Stimulated activated CD4-positive, alpha-beta T cell treated with anti-CD3 and anti-CD28 coated beads, Interleukin-15, amount 100 ng/mL, for 48 hours (primary cell): ENCODE measurements at places on chromosomes 5 and 9.

- no peak for DNase-seq
Observed at GRCh38 chr5:99771296-99771695, 763.9 kb upstream of the FAM174A start.

DNA sequence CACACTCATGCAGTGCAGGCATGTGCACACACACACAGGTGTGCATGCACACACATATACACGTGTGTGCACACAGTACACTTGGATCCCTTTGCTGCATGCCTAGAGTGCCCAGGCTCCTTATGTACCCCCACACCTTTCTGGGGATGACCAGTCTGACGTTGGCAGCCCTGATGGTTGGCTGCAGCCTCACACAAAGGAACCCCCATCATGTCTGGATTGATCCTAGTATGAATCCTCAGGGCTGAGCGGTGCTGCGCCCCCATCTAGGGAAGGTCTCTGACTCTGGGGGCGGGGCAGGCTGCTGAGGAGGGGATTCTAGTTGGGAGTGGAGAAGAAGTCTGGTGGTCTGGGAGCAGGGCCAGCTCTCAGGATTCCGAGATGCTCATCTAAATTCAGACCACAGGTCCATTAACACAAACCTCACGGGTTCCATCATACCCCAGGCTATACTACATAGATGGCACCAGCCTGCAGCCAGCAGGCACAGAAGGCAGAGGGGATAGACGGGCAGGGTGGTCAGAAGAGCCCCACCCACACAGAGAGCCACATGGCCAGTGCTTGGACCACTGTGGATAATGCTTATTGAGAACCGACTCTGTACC lies 50.5 kb upstream of the OLFM1 start:
- DNase-seq: no peak

DNA sequence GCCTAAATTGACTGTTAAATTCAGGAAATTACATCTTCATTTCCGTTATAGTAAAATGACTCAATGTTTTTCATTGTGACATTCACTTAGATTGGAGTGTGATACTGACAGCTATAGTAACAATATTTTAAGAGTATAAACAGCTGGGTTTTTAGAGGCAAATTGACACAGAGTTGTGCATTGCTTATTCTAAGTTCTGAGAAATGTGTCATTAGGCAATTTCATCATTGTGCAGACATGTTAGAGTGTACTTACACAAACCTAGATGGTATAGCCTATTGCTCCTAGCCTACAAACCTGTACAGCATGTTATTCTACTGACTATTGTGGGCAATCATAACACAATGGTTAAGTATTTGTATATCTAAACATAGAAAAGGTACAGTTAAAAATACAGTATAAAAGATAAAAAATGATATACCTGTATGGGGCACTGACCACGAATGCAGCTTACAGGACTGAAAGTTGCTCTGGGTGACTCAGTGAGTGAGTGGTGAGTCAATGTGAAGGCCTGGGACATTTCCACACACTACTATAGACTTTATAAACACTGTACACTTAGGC lies 132.7 kb downstream of the PDE4D start:
- DNase-seq: peak; percentile 28

DNA sequence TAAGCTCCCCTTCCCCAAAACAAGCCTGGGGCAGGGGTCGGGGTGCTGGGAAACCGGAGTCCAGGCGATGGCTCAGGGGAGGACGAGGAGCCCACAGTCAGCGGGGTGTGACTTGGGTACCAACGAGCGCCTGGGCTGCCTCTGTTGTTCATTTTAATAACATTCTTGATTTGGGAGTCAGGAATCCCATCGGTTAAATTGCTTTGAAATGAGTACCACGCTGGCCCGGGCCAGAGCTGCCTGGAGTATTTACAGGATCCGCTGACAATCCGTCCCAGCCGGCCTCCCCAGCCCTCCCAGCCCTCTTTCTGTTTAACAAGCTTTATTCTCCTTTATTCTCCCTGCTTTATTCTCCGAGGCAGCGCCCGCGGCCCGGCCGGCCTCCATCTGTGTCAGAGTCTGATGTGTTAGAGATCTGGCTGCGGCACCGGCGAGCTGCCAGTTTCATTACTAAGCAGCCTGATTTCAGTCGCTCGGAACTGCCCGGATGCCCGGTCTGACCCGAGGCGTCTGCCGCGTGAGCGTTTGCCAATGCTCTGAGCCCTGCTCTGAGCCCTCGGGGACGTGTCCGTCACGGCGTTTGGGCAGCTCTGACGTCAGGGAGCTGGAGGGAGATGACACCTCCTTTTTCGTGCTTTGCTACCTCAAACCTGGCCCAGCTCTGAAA lies 16.5 kb upstream of the QRFP start:
- no peak for DNase-seq

DNA sequence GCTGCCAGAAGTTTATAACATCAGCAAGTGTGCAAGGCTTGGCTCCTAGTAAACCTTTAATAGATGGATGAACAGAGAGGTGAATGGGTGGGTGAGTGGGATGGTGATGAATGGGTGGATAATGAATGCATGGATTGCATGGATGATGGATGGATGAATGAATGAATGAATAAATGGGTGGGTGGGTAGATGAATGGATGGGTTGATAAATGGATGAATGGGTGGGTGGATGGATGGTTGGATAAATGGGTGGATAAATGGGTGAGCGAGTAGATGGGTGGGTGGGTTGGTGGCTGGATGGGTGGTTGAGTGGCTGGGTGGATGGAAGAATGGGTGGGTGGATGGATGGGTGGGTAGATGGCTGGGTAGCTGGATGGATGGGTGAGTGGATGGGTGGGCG lies 28.5 kb upstream of the CEP72 start:
- no peak for DNase-seq

- DNase-seq: no peak
Observed at GRCh38 chr5:89090037-89090436, 207.1 kb upstream of the MEF2C start.

GRCh38 chr5:140362875-140363630 lies 3.1 kb downstream of the SLC4A9 start:
- DNase-seq: peak; percentile 80

GRCh38 chr9:31983895-31984294 lies 400.5 kb upstream of the ACO1 start:
- DNase-seq: no peak

DNA sequence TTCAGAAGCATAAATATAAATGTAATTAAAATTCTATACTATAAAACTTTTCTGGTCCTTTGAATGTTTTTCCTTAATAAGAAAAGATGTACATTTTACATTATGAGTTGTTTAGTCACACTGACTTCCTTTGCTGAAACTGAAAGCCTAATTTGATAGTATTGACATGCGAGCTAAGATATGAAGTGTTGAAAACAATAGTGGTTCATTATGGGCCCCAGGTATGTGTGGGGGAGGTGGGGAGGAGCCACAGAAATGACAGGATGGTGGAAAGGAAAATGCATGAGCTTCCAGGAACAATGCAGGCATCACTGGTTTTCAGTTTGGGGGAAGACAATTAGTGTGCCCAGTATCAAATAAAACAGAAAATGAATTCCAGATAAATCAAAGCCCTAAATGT lies 35.4 kb upstream of the RLN1 start:
- DNase-seq: no peak

- no peak for DNase-seq
Observed at GRCh38 chr5:2779459-2779858, 28.0 kb upstream of the IRX2 start.

- DNase-seq: no peak
Observed at GRCh38 chr5:68894673-68895072, 199.1 kb upstream of the SLC30A5 start.

DNA sequence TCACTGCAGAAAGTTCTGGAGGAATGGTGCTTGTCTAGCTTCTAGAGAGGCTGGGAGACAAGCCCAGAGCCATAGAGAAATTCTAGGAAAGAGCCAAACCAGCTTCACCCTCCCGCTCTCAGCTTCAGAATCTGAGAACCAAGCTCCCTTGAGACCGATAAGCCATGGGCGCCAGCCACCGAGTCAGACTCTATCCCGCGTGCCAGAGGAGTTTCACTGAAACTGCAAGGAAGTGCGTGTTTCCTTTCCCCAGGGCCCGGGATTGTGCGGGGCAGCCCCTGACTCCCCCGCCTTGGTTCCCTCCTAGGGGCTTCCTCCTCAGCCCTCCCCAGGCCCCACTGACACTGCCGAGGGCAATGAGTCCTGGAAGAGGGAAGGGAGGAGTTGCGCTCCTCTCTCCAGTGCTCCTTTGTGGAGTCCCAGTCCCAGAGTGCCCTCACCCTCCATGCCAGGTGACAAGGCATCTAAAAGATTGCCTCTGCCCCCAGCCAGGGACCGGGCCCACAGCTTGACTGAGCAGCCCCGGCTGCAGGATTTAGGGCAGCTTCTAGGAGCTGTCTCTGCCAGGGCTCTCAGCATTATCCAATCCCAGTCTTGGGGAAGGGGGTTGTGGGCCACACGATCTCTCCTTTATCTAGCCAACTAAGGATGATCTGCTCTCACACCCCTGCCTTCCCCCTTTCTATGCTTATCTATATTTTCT lies 18.4 kb upstream of the TCF7 start:
- no peak for DNase-seq

DNA sequence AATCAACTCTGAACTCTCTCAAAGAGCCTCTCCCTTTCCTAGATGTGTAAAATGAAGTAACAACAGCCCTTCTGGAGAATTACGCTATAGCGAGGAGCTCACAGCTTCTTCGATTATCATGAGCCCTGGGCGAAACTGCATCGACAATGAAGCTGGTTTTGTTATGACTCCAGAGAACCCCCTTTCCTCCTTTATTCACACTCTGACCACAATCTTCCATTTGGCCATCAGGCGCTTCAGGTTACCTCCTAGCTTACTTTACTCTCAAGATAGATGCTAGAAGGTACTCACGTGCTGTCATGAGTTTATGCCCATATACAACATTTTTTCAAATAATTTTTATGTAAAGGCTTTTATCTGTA lies 362.7 kb upstream of the RFX3 start:
- DNase-seq: no peak

DNA sequence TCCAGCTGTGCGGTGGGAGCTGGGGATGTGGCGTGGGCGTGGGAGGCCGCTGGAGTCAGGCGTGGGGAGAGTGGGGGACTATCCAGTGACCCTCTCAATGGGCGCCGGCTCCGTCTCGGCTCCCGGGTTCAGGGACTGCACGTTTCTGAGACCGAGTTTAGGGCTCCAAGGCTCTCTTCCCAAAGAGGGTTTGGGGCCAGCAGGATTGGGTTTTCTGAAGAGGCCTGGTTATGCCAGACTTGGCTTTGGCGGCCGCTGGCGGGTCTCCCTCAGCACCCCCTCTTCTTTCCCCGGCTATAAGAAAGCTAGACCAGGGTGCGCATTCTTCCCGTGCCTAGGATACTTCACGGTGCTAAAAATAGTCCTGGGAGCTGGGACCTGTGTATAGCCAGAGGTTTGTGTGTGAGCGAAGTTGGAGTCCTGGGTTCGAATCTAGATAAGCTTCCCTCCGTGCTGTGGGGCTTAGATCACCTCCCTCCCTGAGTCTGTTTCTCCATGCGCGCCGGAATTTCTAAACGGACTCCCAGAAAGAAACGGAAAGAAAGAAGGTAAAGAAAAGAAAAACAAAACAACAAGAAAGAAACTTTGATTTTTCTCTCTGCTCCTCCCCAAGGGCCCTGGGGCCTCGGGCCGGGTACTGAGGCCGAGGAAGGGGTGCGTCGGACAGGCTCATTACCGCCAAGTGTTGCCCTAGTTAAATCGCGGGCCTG lies 5.0 kb downstream of the HAND1 start:
- DNase-seq: no peak

- DNase-seq: no peak
Observed at GRCh38 chr5:158464383-158464782, 605.4 kb upstream of the CLINT1 start.

- DNase-seq: no peak
Observed at GRCh38 chr5:67897431-67897830, 318.1 kb upstream of the PIK3R1 start.

GRCh38 chr9:99181621-99182020 lies 40.1 kb downstream of the ALG2 start:
- DNase-seq: no peak

DNA sequence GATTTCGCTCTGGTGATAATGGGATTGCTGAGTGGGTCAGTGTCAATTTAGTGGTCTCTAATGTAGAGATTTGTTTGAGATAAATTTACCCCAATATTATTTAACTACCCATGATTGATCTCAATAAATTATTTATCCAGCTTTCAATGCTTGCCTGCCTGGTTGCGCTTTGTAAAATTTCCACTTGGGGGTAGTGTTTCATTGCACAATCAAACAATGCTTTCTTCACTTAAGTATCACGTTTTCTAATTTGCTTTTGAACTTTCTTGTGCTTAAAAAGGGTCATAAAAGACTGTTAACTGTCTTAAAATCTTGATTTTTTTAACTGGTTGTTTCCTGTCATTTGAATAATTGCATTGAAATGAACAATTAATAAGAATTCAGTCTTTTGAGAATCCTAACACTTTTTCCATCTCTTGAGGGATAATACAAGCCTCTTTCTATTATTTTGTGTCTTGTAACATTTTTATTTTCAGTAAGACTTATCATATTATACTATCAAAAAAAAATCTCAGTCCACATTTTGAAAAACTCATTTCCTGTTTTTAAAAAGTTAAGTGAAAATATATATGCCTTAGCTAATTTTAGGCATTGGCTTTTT lies 18.7 kb downstream of the HSD17B4 start:
- no peak for DNase-seq

GRCh38 chr9:15670894-15671293 lies 118.1 kb downstream of the CCDC171 start:
- no peak for DNase-seq

DNA sequence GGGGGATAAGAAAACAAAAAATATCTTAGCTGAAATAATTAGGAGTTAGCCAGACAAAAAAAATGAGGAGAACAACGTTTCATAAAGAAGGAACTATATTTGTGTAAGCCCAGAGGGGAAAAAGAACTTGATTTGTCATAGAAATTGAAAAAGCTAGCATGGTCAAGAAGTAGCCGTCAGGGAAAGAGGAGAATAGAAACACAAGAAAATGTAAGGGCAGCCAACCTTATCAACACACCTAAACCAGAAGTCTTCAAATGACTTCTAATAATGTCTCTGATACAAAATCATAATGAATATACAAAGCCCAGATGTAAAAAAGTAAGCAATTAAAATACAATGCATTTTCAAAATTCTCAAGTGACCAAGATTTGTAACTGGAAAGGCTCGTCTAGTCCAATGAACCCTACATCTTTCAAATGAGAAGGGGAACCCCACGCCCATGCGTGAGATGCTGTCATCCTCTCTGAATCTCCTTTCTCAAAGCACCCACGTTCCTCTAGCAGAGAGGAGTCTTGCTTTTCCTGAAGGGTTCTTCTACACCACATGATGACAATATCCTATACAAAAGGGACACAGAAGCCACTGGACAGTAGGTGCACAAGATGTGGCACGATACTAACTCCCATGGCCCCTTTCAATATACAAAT lies 103.7 kb downstream of the ARL15 start:
- DNase-seq: no peak

DNA sequence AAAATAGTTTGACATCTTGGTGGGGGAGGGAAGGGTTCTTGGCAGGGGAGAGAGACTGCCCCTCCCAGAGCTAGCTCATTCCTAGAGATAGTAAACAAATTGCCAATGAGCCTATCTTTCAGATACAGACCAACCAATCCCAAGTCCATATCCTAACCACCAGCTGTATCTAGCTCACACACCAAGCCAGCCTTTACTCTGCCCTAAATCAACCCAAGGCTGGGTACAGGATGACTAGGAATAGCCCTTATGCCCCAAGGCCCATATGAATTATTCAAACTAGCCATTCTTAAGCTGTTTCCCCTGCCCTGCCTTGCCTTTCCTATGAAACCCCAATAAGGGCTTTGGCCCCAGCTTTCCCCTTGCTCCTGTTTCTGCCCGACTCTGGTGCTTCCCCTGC lies 281.3 kb upstream of the PANK3 start:
- no peak for DNase-seq

GRCh38 chr9:7976167-7976755 lies 176.7 kb upstream of the DMAC1 start:
- DNase-seq: peak; percentile 35

- no peak for DNase-seq
Observed at GRCh38 chr9:75644649-75645048, 245.8 kb upstream of the PCSK5 start.
